Right kidney (tissue), 9 donors: ENCODE measurements at places on chromosomes 1 and 21.
A peak's percentile ranks its signal among the peaks of the same experiment; 100 is the strongest.

GRCh38 chr1:85607126-85607920, 26.8 kb downstream of the CCN1 start:
- DNase-seq = no peak

- DNase-seq = no peak
These were observed 6.9 kb upstream of the PPM1J start for GRCh38 chr1:112721966-112722524.

DNA sequence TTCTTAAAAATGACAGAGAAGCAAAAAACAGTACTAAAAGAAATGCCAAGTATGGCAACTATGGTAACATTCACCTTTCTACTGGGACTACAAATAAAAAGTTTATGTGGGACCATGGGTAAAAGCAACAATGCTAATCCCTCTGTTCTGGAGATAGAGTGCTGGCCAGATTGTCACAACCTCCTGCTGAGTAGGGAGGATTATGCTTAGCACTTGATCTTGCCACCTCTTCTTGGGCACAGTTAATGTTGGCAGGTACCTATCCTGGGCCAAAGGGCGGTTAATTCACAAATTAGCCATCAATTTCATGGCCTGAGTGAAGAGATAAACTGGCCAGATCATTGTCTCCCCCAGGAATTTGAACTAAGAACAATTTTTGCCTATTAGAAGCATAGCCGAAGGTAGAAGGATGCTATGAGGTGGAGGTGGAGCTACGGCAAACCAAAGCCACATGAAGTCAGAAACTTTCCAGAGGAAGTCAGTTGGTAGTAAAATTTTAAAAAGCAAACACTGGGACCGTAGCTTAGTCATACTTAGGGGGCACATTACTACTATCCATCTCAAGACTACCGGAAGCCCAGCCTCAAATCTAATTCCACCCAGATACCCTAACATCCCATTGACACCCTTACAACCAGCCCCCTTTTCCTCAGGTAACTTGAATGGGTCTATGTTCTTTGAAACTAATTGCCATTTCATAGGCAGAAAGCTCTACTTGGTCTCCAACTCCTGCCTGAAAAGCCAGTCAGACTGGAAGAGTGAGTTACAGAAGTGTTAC, 2.7 kb downstream of the SCYL3 start:
- DNase-seq = no peak

DNA sequence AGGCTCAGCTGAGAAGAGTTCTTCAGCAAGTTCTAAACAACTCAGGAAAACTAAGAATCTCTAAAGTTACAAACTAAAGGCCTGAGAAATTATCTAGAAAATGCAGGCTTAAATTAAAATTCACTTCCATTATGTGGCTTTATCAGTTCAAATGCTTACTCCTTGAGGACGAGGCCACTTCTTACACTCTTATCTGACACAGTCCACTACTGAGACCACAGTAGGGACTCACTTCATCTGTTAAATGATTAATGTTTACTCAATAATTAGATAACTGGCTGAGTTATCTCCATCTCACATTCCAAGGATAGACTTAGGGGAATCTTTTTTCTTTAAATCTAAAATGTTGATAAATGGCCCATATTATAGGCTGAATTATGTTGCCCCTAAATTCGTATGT, 1.6 kb downstream of the C1orf141 start:
- no peak for DNase-seq

DNA sequence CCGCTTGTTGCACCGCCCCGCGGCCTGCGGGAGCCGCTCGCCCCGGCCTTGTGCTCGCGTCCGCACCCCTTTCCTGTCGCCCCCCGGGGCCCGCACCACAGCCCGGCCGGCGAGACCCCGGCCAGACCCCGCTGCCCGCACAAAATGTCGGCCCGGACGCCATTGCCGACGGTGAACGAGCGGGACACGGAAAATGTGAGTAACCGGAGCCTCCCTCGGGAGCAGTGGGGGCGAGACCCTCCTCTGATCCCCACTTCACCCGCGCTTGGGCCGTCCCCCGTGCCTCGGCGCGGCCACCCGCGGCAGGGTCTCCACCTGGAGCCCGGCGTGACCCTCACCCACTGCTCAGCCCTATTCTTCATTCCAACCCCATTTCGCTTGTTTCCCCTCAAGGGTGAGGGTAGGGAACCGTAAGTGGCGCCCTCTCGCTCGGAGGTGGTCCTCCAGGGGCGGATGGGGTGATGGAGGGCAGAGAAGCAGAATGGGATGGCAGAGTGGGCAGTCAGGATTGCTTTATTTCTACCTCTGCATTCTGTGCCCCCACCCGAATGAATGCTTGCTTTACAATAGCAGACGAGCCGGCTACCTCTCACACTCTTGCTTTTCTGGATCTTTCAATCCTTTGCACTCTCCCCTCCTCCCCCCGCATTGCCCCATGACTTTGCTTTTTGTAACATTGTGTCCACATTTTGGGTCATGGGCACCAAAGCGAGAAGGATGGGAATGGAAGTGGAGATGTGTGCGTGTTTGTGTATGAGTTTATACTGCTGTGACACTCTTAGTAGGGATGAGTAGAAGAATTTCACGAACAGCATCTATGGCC, 954 bp downstream of the MARK1 start:
- DNase-seq = peak; percentile 86

DNA sequence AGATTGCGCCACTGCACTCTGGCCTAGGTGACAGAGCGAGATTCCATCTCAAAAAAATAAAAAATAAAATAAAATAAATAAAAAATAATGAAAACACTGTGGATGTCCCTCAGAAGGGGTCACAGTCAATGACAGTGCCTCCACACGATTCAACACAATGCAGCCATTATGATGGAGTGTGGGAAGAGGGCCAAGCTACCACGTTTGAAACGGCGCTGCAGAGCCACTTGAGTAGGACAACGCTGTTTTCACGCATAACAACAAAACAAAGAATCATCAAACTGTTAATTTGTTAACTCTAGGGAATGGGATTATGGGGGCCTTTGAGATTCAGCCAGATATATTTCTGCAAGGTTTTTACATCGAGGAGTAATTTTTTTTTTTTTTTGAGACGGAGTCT, 36.5 kb downstream of the NKAIN1 start:
- DNase-seq = no peak

GRCh38 chr1:192609110-192610079, 26.6 kb upstream of the RGS13 start:
- no peak for DNase-seq

- no peak for DNase-seq
These were observed 1.5 kb downstream of the CELF3 start for GRCh38 chr1:151714820-151715725.

GRCh38 chr21:39153373-39153772, 29.9 kb downstream of the PSMG1 start:
- DNase-seq = no peak

- no peak for DNase-seq
These were observed 418.8 kb downstream of the SIPA1L2 start for GRCh38 chr1:232211149-232211548.

DNA sequence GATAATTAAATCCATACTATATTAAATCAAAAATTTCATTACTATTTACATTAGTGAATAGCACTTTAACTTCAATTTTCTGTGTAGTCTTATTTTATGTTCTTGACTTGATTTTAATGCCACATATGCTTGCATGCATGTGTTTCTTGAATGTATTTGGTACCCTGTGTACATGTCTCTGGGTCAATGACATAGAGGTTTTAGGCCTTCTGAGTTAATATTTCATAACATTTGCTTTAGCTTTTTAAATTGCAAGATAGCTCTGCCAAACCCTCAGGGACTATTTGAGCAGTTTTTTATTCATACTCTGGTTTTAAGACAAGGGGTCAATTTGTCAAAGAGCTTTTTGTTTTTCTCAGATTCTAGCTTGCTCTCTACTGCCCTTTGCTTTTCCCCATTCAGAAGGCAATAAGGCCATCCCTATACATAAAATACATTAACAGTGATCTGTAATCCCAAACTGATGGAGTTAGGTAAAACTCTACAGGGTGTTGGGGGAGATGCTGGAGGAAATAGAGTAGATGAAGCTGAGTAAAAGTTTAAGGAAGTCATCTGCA, 5.0 kb downstream of the MLLT11 start:
- DNase-seq = no peak

- no peak for DNase-seq
These were observed 49.7 kb downstream of the PACC1 start for GRCh38 chr1:212364985-212365384.

GRCh38 chr1:180530501-180530900, 28.1 kb upstream of the ACBD6 start:
- no peak for DNase-seq

DNA sequence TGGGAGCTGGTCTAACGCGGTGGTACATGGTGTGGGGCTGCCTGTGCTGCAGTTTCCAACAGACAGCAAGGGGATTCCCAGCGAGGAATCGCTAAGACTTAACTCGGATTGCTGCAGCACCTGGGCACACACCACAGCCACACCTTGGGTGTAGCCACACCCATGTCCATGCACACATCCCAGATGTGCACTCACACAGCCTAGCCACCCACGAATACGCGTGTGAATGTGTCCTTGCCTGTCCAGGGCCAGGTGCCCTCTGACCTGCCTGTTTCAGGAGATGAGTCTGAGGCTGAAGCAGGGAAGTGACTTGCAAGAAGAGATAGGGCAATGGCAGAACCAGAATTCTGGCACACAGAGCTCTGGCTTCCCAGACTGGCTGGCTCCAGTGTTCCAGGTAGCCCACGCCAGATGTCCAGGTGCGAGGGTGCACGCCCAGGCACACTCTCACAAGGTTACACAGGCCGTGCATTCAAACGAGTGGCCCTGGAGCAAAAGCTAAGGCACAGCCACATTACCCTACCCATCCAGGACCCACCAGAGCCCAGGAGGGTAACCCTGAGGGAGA, 272.7 kb downstream of the TRABD2B start:
- DNase-seq = no peak

DNA sequence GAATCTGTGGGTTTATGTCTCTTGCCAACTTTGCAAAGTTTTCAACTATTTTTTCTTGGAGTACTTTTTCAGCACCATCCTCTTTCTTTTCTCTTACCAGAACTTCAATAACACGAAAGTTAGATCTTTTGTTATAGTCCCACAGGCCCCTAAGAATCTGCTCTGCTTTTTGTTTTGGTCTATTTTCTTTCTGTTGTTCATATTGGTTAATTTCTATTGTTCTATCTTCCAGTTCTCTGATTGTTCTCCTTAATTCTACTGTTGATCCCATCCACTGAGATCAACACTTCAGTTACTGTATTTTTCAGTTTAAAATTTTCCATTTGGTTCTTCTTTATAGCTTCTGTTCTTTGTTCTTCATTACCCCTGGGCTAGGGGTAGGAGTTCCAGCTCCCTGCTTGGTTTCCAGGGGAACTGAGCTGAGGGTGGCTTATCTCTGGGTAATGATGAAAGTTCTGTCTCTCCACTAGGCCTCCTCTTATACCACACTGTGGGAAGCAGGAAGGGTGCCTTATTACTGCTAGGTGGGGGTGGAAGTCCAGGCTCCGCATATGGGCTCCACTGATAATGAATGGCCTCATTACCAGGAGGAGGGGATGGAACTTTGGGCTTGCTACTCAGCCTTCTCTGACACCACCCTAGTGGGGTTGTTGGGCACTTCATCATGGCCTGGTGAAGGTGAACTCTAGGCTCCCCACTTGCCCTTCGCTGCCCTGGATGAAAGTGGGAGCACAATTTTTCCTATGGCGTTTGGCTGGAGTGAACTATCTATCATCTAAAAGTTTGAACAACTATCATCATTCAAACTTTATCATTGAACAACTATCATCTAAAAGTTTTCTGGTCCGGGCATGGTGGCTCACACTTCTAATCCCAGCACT, 39.3 kb downstream of the NAV1 start:
- no peak for DNase-seq

GRCh38 chr1:43435146-43436145, 18.3 kb downstream of the HYI start:
- no peak for DNase-seq

- DNase-seq = no peak
These were observed 141.2 kb downstream of the ZBTB18 start for GRCh38 chr1:244192325-244192724.

GRCh38 chr1:46405197-46405555, 11.1 kb downstream of the FAAH start:
- no peak for DNase-seq

DNA sequence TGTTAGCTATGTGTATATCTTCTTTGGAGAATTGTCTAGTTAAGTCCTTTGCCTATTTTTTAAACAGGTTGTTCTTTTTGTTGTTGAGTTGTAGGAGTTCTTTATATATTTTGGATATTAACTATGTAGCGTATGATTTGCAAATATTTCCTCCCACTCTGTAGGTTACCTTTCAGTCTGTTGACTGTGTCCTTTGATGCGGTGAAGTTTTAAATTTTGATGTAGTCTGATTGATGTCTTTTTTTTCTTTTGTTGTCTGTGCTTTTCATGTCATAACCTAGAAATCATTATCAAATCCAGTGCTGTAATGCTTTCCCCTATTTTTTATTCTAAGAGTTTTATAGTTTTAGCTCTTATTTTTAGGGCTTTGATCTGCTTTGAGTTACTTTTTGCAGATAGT, 8.7 kb upstream of the KISS1 start:
- no peak for DNase-seq

- DNase-seq = peak; percentile 22
These were observed 32.8 kb upstream of the CHRM3 start for GRCh38 chr1:239353536-239353935.

DNA sequence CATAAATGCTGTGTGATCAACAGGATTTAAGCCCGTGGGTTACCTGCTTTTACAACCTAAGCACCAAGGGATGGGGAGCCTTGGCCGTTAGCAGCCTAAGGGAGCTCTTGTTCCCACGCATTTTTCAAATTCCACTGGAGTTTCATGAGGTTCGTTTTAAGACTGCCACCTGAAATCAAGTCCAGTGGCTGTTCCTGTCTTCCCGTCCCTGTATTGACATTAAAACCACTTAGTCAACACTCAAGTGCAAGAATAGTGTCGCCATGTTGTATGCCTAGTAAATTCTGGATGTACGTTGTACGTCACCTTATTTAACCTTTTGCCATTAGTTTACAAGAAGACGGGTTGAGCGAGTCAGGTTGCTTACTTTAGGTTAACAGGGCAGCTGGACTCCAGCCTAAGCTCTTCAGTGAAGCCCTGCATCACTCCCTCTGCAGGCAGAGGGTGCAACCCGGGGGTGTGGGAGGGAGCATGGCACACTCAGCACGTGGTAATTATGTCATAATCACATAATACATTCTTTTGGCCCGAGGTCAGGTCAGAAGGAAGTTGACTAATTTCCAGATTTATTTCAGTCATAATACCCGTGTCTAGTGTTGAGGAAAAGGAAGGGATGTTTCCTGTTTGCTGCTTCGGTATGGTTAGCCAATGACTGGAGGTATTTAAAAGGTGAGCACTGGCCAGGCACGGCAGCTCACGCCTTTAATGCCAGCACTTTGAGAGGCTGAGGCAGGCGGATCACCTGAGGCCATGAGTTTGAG, 42.5 kb downstream of the CNST start:
- DNase-seq = peak; percentile 18

- DNase-seq = no peak
These were observed 1.3 kb upstream of the FLVCR1 start for GRCh38 chr1:212856755-212857154.

DNA sequence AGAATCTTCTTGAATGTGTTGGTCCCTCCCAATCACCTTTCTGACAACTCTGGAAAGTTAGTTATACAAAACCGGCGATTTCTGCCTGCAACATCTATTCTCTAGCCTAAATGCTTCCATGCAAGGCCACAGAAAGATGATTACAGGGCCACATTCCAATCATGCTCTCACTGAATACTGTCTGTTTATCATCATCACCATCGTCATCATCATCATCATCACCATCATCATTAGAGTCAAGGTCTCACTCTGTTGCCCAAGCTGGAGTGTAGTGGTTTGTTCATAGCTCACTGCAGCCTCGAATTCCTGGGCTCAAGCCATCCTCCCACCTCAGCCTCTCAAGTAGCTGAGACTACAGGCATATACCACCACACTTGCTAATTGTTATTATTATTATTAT, 521.2 kb upstream of the DAB1 start:
- no peak for DNase-seq

GRCh38 chr1:114554577-114554976, 26.8 kb downstream of the BCAS2 start:
- DNase-seq = no peak
